Caco-2 (cell line): ENCODE measurements at places on chromosomes 16 and 17. TPM values are rescaled to one million over a fixed set of nuclear protein-coding genes. Genes with fewer than 3 reads are reported as not detected.

GRCh38 chr16:11972128-11972527 lies 4.4 kb upstream of the SNX29 start:
- no peak overlapping the region for H3K27ac ChIP-seq
- H3K4me1 ChIP-seq = no peaks in the 10 kb centered on the region
- no peak overlapping the region for H3K4me3 ChIP-seq
- peak; percentile 34 for DNase-seq

DNA sequence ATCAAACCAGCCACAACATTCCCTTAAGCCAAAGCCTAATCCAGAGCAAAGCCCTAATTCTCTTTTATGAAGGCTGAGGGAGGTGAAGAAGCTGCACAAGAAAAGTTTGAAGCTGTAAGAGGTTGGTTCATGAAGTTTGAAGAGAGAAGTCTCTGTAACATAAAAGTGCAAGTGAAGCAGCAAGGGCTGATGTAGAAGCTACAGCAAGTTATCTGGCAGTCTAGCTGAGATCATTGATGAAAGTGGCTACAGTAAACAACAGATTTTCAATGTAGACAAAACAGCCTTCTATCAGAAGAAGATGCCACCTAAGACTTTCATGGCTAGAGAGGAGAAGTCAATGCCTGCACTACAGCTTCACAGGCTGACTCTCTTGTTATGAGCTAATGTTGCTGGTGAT lies 52.5 kb downstream of the NACA2 start:
- H3K4me1 ChIP-seq = no peaks in the 10 kb centered on the region
- H3K27ac ChIP-seq = no peak overlapping the region
- no peak overlapping the region for H3K4me3 ChIP-seq
- no peak for DNase-seq
- no peaks in the 10 kb centered on the region for H3K36me3 ChIP-seq

- H3K27me3 ChIP-seq = no peaks in the 10 kb centered on the region
- no peak overlapping the region for H3K4me3 ChIP-seq
- DNase-seq = no peak
- H3K36me3 ChIP-seq = no peaks in the 10 kb centered on the region
- no peak overlapping the region for H3K27ac ChIP-seq
Measured at GRCh38 chr17:32276171-32276601, 10.6 kb downstream of the RHBDL3 start.

Gene TBC1D16
- total RNA-seq = 48.1 and 55.4 TPM in 2 replicates

Gene CRHR1
- total RNA-seq = not detected in 2 replicates
